ENCODE measurements at places on chromosomes 16 and 17. TPM values are rescaled to one million over a fixed set of nuclear protein-coding genes. Genes with fewer than 3 reads are reported as not detected.

The PRSS8 gene
- not detected for total RNA-seq

The GCGR gene
- total RNA-seq = not detected

The TAC4 gene
- total RNA-seq = not detected

The FOXC2 gene
- total RNA-seq = not detected

The FAM83G gene
- total RNA-seq = 7.2 TPM

The STAT3 gene
- 130 TPM for total RNA-seq

The G6PC1 gene
- total RNA-seq = not detected

The HOXB6 gene
- not detected for total RNA-seq

The PRSS22 gene
- not detected for total RNA-seq

The TBC1D3K gene
- total RNA-seq = not detected

All from naive thymus-derived CD8-positive, alpha-beta T cell (primary cell).